ENCODE measurements at places on chromosomes 6 and 20.

DNA sequence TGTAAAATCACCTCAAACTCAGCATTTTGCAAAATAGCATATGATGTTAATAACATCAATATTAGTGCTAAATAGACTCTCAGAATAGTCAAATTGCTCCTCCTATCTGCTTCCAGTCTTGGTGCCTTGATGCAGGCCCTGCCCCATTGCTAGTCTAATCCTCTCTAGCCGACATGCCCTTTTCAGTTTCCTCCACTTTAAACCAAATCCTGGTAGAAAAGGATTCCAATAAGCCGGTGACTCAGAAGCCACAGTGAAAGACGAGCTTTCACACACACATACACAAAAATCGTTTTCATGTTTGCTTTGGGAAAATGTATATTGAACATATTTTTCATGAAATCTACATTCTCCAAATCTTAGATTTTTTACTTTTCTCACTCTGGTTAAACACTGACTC is 203.1 kb downstream of the LMBRD1 start:
- no peak for DNase-seq

DNA sequence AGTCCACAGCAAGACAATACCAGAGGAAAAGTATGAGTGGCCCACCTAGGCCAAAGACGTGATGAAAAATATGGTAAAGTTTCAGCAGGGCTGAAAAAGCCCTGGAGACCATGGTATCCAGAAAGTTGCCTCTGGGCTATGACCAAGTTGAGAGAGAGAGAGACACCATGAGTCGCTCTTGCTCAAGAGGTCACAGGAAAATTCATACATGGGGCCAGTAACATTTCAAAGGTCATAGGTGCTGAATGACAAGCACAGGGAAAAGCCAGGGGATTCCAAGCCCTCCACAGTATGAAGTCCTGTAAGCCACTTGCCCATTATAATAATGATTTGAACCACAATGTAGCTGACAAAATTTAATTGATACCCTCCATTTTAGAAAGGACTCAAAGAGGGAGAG is 657.7 kb upstream of the CITED2 start:
- DNase-seq: no peak

DNA sequence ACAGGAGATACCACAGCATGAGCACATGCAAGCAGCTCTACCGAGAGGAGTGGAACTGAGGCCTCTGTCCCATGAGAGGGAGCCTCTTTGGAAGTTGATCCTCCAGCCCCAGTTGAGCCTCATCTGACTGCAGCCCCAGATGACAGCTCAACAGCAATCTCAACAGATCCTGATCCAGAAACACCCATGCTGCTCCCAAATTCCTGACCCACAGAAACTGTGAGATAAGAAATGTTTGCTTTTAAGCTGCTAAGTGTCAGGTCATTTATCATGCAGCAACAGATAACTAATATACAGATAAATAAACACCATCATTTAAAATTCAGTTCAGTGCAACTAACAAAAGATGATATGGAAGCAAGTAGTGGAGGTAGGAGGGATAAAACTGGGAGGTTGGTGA is 4.8 kb upstream of the ARFGEF2 start:
- DNase-seq: no peak

GRCh38 chr6:5712349-5713215 is 294.1 kb downstream of the NRN1 start:
- no peak for DNase-seq

DNA sequence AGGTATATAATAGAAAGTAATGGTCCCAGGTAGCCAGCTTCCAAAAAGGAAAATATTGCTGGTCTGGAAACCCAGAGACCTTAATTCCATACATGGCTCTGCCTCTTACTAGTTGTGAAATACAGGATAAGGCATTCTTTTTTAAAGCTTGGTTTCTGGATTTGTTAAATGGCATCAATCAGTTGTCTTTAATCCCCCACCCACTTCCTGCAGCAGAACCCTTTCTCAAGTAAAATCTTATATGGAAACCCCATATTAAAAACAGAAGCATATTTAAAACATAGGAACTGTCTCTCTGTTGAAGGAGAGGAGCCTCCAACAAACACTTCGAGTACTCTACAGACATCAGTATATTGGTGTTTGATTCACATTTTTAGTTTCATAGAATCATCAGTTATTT is 6.2 kb upstream of the LCA5 start:
- DNase-seq: no peak

GRCh38 chr20:35238170-35238569 is 11.7 kb downstream of the MMP24 start:
- DNase-seq: no peak

DNA sequence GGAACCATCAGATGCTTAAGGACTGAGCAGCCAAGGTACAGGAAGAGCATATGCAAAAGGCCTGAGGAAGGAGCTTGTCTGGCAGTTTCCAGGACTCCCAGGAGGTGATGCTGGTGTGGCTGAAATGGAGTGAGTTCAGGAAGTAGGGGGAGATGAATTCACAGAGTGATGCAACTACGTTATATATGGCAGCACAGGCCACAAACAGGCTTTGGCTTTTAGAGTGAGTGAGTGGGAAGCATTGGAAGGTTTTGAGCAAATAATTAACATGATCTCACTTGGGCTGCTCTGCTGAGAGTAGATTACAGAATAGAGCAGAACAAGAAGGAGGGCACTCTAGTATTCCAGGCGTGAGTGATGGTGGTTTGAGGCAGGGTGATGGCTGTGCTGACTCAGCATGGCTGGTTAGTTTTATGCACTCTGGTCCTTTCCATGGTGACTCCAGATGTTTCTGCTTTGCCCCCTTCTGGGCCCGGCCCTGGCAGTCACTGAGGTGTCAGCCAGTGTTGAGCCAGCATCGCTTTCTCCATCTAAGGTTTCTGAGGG is 6.5 kb downstream of the BTN2A2 start:
- DNase-seq: no peak

GRCh38 chr6:133456439-133456838 is 215.3 kb downstream of the EYA4 start:
- DNase-seq: no peak

DNA sequence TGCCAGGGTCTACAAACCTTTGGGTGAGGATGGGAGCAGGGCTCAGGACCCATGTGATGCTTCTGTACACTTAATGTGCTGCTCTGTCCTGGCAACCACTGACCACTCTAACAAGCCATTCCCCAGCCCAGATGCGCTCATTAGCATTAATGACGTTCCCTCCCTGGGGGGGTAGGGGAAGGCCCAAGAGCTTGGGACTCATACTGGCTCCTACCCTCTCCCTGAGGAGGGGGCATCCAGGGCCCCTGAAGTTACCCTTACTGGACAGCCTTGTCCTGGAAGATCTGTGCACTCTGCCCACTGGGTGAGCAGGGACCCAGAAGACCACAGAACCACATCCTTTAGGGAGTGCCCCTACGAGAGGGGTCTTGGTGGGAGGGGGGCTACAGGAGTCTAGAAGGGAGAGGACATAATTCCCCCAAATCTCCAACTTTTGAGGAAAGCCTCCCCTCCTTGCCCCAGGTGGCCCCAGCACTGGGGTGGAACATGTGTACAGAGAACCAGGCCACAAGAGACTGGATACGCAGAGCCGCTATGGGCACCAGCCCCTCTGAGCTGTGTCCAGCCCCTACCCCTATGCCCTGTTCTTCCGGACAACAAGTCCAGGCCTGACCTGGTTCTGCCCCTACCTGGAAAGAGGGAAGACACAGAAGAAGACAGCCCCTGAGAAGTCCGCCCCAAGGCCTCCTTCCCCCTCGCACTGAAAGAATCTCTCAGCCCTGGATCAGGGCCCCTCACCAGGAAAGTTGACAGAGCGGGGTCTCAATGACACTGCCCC is 1.4 kb downstream of the TEAD3 start:
- DNase-seq: no peak

GRCh38 chr20:44526129-44526528 is 4.3 kb upstream of the SERINC3 start:
- DNase-seq: no peak

GRCh38 chr6:7108196-7108963 is 619 bp downstream of the RREB1 start:
- DNase-seq: no peak

- DNase-seq: no peak
These were observed 6.6 kb upstream of the ZBTB22 start for GRCh38 chr6:33324125-33324524.

DNA sequence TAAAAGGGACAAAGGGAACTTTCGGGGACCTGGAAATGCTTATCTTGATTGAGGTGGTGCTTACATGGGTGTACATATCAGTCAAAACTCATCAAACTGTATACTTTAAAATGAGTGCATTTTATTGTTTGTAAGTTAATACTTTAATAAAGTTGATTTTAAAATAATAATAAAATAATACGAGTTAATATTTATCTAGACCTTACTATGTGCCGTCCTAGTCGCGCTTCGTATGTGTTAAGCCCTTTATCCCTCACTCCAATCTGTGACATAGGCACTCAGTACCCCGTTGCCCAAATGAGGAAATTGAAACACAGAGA is 47.5 kb downstream of the PDYN start:
- DNase-seq: no peak

- DNase-seq: no peak
These were observed 141.5 kb downstream of the MYB start for GRCh38 chr6:135322427-135323201.

- DNase-seq: peak; percentile 36
These were observed 1.5 kb upstream of the GGT7 start for GRCh38 chr20:34874094-34874654.

Measured in amniotic stem cell (primary cell).